Caudate nucleus (tissue), 63 donors: ENCODE measurements at places on chromosomes 13 and 19.

GRCh38 chr13:95341441-95341840, 40.2 kb upstream of the ABCC4 start:
- DNase-seq = no peak

DNA sequence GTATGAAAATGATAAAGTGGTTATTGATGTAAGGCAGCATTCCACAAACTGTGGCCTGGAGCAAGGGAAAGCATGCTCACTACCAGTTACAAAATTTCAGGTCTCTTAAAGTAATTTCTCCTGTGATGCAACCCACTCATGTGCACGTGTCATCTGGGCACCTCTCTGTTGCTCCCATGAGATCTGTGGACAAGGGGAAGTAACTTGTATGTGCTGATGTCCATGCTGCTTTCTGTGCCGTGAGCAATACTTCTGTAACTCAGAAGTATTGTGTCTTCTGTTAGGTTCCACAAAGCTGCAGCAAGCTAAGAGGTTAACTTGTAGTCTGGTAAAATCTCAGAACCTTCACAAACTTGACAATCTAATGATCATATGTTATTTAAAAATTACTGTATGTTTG, 930.0 kb upstream of the SLITRK6 start:
- DNase-seq = no peak

DNA sequence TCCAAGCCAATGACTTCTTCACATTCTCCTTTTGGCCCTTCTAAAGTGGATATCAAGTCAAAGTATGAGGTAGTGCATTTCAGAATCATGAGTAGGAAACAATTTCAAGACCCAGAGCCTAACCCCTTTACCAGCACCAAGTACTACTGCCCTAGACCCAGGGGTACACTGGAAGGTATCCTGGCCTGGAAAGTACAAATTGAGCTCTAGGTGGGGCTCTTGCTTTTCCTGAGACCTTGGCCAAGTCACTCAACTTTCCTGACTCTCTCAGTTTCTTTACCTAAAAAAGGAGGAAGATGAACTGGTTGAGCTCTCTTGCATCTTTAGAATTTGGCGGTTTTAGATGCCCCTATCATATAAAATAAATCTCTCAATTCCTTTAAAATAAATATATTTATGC, 204.7 kb downstream of the FGF14 start:
- DNase-seq = no peak

DNA sequence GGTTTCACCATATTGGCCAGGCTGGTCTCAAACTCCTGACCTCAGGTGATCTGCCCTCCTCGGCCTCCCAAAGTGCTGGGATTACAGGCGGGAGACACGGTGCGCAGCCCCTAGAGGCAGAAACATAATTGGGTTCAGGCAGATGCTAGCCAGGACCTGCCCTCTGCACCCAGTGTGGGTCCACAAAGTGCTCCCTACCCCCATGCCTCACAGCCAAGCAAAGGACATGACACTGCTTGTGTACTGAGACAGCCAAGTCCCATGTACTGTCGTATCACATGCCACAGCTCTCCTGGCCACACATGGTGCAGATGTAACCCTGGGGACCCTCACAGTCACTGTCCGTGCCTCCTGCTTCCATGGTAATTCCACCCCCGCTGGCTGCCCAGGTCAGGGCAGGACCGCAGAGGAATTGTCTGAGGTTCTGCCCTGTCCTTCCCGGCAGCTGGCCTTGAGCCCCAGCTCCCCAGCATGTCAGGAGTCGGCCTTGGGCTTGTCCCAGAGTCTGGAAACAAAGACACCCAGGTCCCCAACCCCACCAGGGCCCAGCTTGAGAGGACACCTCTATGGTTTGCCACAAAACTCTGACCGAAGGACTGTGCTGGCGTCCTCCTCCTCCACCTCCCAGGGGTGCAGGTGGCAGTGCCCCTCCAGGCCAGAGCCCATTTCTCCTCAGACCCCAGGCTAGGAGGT, 7.6 kb downstream of the PRR36 start:
- DNase-seq = no peak

GRCh38 chr13:48866249-48866648, 109.5 kb upstream of the FNDC3A start:
- no peak for DNase-seq

DNA sequence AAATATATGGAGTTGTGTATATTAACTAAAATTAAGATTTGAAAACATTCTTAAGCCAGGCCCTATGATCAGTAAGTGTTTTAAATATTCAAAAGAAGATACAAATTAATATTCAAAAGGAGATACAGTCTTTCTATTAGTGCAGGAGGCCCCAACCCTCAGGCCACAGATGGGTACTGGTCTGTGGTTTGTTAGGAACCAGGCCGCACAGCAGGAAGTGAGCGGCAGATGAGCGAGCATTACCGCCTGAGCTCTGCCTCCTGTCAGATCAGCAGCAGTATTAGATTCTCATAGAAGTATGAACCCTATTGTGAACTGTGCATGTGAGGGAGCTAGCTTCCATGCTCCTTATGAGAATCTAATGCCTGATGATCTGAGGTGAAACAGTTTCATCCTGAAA, 232.9 kb downstream of the FOXO1 start:
- DNase-seq = no peak

DNA sequence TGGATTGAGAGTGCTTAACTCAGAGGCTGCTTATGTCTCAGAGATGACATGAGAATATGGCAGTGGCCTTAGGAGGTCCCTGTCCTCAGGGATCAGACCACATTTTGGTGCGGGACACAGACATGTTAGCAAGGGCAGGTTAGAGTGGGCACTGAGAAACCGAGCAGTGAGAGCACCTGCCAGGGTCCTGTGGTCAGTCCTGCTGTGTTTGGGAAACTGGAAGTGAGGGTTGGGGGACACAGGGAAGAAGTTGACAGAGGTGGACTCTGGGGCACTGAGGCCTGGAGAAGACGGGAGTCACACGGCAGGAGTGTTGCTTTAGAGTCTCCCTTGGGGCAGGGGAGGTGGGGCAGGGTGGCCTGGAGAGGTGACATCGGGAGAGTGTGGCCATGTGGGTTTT, 7.4 kb downstream of the IGFLR1 start:
- no peak for DNase-seq

- DNase-seq = no peak
Observed at GRCh38 chr13:90454002-90454636, 893.4 kb upstream of the MIR17HG start.
